ENCODE measurements at places on chromosomes 2 and 18.

DNA sequence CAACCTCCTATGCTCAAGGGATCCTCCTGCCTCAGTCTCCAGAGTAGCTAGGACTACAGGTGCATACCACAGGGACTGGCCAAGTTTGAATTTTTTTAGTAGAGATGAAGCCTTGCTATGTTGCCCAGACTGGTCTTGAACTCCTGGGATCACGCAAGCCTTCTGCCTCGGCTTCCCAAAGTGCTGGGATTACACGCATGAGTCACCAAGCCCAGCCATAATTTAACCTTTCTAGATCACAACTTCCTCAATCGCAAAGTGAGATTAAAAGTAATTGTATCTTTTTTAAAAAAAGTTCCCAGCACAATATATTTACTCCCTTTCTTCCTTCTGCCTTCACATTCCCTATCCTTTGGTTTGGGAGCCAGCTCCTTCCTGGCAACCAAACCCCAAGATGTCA, 5.8 kb upstream of the PPP1CB start:
- DNase-seq: no peak

GRCh38 chr2:105243961-105244360, 2.4 kb downstream of the GPR45 start:
- no peak for DNase-seq

DNA sequence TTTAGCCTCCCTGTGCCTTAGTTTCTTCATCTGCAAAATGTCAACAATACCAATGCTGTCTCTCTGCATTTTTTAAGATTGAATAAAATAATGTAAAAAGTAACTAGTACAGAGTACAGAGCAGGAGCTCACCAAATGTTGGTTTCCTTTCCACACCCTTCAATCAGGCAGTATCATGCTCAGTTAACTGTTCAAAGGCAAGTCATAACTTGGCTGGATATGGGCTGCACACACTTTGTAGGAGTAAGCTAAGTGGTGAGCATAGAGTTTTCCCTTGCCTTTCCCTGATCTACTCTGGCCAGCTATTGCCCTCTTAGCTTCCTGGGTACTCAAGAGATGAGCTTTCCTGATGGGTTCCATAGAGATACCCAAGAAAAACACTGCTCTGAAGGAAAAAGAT, 77.9 kb downstream of the CYBRD1 start:
- DNase-seq: no peak

DNA sequence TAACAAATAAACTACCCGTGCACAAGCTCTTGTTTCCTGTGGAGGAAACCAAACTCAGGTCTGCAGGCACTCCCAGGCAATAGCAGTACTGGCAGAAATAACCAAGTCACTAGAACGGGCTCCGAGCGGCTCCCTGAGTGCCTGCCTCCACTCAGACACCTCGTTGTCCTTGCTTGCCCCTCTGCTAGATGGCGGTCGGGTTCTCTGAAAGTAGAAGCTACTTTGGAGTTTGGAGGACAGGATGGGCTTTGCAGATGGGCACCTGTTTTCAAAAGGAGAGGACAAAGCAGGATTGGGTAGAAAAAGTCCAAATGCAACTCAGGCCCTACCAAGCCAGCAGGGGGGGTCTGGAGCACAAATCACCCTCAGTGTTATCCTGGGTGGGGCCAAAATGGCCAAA, 136.4 kb downstream of the LRRC30 start:
- DNase-seq: no peak

DNA sequence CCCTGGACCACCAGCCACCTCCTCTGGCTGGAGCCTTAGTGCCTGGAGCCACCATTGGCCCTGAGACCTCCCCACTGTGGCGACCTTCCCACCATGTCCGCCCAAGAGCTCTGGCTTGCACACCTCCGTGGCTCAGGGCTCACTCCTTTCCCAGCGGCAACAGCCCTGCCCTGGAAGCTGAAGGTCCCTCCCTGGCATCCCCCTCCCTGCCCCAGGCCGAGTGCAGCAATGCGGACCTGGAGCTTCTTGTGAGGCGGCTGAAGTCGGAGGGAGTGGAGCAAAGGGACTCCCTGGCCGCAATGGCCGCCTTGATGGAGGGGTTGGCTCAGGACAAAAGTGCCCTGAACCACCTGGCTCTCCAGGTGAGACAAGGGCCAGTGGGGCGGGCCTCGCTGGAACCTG, 28.6 kb downstream of the CROCC2 start:
- DNase-seq: no peak

GRCh38 chr2:681312-681711, 4.1 kb upstream of the TMEM18 start:
- no peak for DNase-seq

DNA sequence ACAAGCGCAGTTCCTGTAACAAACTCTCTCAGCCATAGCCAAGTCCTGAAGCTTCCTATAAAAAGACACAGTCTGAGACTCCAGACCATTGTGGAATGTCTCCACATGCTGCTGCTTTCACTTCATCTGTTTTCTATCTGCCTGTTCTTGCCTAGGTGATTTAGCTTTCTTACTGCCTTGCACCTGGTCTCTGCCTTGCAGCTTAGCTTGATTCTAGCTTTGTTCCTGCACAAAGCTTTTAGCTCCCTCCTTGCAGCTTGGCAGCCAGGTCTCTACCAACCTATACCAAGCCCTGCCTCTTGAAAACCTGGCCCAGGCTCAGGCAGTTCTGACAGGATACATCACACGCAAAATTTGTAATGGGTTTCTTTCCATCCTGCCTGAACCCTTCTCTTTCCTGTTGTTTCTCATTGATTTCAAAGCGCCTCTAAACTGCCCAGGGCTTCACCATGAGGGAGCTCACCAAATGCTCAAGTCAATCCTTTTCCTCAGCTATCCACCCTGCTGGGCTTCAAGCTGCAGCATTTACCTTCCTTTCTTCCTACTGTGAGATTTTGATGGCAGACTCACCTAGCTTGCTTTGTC, 941.3 kb upstream of the NXPH2 start:
- DNase-seq: no peak

GRCh38 chr2:241072553-241073165, 29.4 kb downstream of the MTERF4 start:
- no peak for DNase-seq

DNA sequence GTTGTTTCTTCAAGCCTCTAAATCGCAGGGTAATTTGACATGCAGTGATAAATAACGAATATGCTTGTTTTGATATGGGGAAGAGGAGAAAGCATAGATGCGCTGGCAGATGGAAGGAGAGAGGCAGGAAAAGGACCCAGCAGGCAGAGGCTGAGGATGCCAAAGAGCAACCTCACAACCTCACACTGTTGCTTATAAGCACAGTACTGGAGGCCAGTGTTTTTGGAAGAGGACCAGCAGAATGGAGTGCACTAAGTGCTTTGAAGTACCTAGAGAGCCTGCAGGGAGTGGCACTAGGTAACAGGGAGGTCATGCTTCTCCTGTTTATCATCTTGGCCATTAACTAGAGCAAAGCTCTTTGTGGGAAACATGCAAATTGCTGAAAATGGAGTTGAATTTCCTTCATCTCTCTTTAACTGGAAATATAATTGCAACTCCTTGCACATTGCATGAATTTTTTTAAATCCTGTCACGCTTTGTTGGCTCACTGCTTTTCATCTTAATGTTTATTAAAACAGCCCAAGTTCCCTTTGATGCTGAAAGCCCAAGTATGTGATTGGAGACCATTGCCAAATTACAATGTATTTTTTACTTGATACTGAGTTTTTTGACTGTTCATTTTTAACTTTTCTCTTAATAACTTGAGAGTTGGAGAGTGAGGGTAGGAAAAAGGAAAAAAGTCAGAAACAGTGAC, 236.4 kb downstream of the LRRTM1 start:
- DNase-seq: no peak

DNA sequence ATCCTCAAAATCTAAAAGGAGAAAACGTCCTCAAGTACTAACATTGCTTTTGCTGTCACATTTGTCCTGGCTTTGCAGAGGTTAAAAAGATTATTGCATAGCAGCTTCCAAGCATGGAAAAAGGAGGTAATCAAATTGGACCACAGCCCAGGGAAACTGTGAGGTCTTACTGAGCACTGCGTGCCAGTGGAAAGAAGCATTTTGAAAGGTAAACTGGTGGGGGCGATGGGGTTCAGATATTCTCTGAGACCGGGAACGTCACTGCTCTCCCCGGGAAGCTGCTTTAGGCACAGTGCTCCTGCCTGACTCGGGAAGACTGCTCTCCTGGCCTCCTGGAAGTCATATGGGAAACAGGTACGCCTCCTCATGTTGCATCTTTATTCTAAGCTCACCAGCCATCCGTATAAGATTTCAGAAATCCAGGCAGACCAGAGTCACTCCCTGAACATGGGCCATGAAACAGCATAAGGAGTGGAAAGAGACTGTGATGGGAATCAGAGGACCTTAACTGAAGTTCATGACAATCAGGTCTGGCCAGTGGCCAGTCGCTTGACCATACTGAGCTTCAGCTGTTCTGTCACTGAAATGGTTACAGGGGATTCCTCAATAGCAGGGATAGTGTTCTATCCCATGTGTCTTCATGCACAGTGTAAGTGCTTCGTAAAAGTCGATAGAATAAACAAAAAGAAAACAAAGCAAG, 284.1 kb downstream of the TRIB2 start:
- DNase-seq: no peak

GRCh38 chr2:235539773-235540172, 45.9 kb downstream of the AGAP1 start:
- no peak for DNase-seq

GRCh38 chr2:173286153-173286809, 68.4 kb upstream of the CDCA7 start:
- no peak for DNase-seq
